ENCODE measurements at places on chromosomes 12 and 14.

GRCh38 chr12:92765871-92766270 is 63.1 kb downstream of the PLEKHG7 start:
- DNase-seq = no peak

GRCh38 chr14:68308726-68309520 is 483.9 kb downstream of the ZFP36L1 start:
- no peak for DNase-seq

- DNase-seq = no peak
Measured at GRCh38 chr12:12999271-12999958, 650 bp downstream of the HEBP1 start.

DNA sequence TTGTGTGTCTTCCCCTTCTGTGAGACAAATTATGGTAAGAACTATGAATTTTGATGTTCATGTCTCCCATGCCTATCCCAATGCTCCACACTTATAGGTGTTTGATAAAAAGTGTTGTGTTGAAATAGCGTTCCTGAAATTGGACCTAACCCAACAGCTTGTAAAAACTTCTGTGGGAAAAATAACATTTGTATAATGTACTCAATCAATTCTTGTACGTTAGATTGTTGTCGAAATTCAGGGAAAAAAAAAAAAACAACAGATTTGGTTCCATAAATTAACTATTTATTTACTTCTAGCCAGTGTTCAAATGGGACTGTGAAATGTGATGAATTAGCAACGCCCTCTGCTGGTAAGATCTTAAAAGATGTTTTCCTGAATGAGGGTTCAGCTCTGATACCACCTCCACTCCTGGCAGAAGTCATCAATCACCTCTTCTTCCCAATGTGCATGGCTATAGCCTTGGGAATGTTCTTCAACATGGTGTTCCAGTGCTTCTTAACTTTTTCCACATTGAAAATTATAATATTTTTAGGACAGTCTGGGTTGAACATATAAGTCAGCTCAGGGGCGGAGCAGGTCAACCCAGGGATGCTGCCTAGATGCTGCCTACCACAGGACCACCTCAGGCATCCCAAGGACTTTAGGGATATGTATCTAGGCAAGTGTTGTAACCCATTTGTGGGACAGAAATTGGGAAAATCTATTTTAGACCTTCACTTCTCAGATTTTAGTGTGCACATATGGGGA is 170.6 kb downstream of the OTOGL start:
- no peak for DNase-seq

- DNase-seq = no peak
Measured at GRCh38 chr14:69535230-69535848, 39.3 kb downstream of the CCDC177 start.

GRCh38 chr12:47207829-47208248 is 128.1 kb upstream of the AMIGO2 start:
- no peak for DNase-seq

Data from stimulated activated CD4-positive, alpha-beta T cell treated with anti-CD3 and anti-CD28 coated beads, Interleukin-2, amount 100 ng/mL, for 4 hours (primary cell).